Keratinocyte (primary cell): ENCODE measurements at places on chromosomes 13 and 19. TPM values are rescaled to one million over a fixed set of nuclear protein-coding genes. Genes with fewer than 3 reads are reported as not detected.

Gene NBEA
- polyA plus RNA-seq: 0.02 to 0.06 TPM (median 0.05 TPM) in 3 replicates

- DNase-seq: no peak
- no peaks in the 10 kb centered on the region for H3K27me3 ChIP-seq
- no peaks in the 10 kb centered on the region for H3K36me3 ChIP-seq
- H3K4me1 ChIP-seq: no peaks in the 10 kb centered on the region
Observed at GRCh38 chr13:34428911-34429310, 513.2 kb upstream of the NBEA start.

GRCh38 chr13:113455384-113455783 is 2.1 kb upstream of the ADPRHL1 start:
- H3K36me3 ChIP-seq: peaks cover 28% of the 10 kb centered on the region
- peaks cover under 1% of the 10 kb centered on the region for H3K4me1 ChIP-seq
- no peak overlapping the region for H3K27ac ChIP-seq
- H3K27me3 ChIP-seq: no peaks in the 10 kb centered on the region
- no peak for DNase-seq

- H3K27ac ChIP-seq: no peak overlapping the region
- no peaks in the 10 kb centered on the region for H3K27me3 ChIP-seq
- no peak for DNase-seq
- no peaks in the 10 kb centered on the region for H3K36me3 ChIP-seq
- no peak overlapping the region for H3K4me3 ChIP-seq
- H3K4me1 ChIP-seq: no peaks in the 10 kb centered on the region
Observed at GRCh38 chr13:50631041-50631440, 212.5 kb downstream of the DLEU7 start.

DNA sequence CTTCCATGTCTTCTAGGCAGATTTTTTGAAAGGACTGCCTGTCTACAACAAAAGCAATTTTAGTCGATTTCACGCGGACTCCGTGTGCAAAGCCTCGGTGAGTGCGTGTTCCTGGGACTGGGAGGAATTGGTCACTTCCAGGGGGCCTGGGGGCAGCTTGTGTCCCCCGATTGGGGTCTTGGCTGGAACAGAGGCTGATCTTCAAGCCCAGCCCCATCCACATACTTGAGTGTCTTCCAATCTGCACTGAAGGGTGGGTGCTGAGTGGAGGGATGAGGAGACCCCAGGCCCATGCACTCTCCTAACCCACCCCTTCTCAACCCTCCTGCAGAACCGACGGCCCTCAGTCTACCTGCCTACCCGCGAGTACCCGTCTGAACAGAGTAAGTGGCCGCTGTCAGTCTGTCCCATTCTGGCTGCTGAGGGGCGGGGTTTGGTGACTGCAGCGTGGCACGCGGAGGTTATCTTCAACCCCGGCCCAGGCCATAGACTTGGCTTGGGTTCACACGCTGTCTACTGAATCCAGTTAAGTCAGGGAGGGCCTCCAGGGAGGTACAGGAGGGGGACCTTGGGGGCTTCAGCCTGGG is 4.7 kb downstream of the DDA1 start:
- no peaks in the 10 kb centered on the region for H3K27me3 ChIP-seq
- peaks cover 23% of the 10 kb centered on the region for H3K4me1 ChIP-seq
- no peak overlapping the region for H3K27ac ChIP-seq
- peaks cover 17% of the 10 kb centered on the region for H3K36me3 ChIP-seq
- DNase-seq: no peak

GRCh38 chr13:99859178-99860177 is 112.1 kb downstream of the ZIC5 start:
- no peaks in the 10 kb centered on the region for H3K36me3 ChIP-seq
- H3K4me1 ChIP-seq: no peaks in the 10 kb centered on the region
- H3K27ac ChIP-seq: no peak overlapping the region
- no peak for DNase-seq
